Kidney capillary endothelial cell (primary cell): ENCODE measurements at places on chromosomes 3 and 15.

- DNase-seq, result no peak
These were observed 212.9 kb downstream of the CD47 start for GRCh38 chr3:107877936-107878335.

DNA sequence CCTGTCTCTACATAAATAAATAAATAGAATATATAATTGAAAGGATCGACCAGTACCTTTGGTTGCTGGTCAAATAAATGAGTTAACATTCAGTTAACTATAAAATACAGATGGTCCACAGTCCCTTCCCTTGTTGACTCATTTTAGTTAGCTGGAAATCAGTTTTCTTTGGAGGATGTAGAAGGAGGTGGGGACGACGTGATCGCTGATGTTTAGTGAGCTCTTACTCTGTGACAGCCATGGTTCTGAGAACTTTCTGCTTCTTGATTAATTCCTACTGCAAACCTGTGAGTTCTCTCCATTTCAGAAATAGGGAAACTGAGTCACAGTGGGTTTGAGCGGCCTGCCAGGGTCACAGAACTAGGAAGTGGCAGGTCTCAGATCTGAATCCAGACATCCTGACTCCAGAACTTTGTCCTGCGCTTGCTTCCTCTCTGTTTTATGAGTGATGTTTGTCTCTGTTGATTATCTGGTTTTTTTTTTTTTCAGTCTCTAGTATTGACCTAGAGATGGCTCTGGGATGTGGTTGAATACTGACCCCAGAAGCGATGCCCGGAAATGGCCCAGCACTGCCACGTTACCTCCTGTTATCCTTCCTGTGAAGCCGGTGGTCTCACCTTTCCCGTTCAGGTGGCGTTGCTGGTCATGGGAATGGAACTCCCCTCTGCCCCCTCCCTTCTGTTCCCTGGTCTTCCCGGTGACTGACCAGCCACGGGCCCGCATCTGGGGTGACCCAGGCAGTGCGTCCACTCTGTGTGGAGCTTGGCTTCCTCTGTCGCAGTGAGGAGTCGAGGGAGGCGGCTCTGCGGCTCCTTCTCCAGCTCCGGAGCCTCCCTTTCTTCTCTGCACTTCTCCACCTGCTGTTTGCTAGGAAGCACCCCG is 18.2 kb downstream of the SYNM start:
- peak; percentile 24 for DNase-seq

DNA sequence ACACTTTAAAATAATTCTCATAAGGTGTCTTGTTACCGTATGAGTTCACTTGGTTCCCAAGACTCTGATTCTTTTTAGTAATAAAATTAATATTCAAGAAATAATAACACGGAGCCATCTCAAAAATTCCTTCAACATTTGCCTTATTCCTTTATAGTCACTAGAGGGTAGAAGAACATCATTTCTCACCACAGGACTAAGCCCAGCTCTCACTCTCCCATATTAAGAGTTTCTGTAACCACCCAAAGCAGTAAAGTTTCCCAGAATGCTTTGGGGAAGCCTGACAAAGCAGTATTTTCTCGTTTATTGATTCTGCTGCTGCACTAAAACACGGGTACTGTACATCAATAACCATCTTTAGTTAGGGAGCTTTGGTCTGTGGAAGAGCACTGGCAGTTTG is 114.9 kb downstream of the MCTP2 start:
- DNase-seq, result peak; percentile 18

- DNase-seq, result no peak
These were observed 18.2 kb downstream of the C15orf62 start for GRCh38 chr15:40787991-40788390.

DNA sequence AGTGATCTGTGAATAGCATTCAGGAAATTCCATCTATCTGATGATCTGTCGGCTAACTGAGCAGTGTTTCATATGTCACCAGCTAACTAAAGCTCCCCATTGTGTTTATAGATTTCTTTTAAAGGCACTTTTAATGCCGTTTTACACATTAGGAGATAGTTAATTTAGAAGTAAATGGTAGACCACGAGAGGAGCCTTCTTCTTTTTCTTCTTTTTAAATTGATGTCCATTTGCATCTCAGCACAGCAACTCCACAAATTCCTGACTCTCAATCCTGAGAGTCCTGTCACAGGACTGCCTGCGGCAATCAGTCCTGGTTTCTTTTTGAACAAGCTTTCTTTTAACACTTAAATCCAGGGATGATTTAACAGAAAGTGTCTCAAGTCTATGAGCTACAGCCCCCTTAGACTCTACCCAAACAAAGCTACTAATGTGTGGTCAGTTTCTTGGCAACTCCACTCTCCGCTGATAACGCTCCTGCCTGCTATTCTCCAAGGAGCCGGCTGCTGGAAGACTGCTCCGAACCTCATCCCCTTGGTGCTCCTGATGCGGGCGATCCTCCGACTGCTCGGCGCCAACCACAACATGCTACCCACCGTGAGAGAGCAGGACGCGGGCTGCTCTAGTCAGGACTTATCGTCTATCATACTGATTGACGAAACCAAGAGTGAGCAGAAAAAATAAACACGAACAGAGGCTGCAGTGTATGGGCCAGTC is 421.4 kb downstream of the MECOM start:
- peak; percentile 82 for DNase-seq
